ENCODE measurements at places on chromosomes 5 and 9.

GRCh38 chr5:138696501-138696900 lies 56.7 kb upstream of the CTNNA1 start:
- DNase-seq: no peak

- no peak for DNase-seq
These were observed 95.0 kb upstream of the NR5A1 start for GRCh38 chr9:124602204-124602603.

DNA sequence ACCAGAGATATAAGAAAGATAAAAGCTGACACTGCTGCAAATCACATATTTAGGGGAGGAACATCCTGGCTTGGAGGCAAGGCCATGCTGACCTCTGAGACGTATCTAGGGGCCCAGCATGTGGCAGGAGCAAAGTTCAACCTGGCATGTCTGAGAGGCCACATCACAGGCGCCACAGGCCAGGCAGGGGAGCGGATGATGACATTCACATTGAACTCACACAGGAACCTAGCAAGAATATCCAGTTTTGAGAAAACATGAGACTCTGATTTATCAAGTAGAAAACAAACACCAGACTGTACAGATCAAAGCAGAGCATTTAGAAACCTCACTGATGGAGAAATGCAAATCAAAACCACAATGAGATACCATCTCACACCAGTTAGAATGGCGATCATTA lies 64.2 kb upstream of the STK32A start:
- DNase-seq: no peak

- peak; percentile 42 for DNase-seq
These were observed 239.0 kb downstream of the SYK start for GRCh38 chr9:91040371-91041215.

DNA sequence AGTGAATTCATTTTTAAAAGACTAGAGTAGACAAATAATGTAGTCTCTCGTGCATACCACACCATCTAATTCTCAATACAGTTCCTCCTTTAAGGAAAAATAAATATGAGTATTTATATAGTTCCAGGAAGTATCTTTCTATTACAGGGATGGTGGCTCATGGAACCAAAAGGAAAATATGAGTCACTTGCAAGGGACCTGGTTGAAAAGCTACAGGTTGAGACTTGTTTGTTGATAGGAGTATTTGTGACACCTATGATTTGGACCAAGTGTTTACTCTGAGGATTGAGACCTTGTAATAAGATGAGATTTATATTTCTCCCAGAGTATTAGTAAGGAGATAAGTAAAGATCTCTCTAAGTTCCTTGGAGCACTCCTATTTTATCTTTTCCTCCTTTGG lies 67.4 kb downstream of the CDO1 start:
- no peak for DNase-seq

GRCh38 chr5:148382961-148383360 lies 797 bp upstream of the FBXO38 start:
- no peak for DNase-seq

DNA sequence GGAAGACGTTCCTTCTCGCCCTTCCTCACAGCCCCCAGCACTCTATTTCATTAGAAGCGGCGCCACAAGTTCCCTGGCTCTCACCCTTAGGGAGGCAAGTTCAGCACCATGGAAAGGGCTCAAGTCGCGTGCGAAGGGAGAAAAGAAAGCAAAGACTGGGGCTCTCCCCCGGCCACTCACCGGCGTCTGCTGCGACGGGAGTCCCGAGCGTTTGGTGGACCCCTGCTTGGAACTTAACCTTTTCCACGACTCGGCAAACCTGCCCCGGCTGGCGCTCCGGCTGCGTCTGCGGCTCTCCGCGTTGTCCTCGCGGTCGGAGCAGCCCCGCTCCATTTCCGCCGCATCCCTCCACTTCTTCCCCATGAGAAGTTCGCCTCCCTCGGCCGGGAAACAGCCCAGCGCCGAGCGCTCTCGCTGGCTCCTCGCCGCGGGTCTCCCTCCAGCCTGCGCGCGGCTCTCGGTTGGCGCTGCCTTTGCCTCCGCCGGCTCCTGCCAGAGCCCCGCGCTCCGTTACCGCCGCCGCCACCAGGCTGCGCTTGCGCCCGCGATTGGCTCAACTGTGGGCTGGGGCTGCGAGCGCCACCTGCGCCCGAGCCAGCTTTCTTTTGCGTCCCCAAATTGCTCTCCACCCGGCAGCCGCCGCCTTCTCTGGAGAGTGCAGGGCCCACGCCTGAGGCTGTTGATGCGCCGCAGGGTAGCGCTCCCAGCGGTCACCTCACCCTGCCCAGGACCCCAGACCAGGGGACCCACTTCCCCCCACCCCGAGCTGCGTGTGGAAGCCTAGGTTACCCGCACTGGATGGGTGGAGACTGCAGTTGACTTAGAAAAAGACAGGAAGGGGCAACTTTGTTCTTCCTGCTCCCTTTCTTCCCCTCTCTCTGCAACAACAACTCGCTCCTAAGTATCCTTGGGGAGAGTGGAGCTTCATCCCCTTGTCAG lies 321.6 kb downstream of the CEMIP2 start:
- DNase-seq: no peak

GRCh38 chr9:89722712-89723111 lies 117.9 kb downstream of the GADD45G start:
- DNase-seq: no peak

DNA sequence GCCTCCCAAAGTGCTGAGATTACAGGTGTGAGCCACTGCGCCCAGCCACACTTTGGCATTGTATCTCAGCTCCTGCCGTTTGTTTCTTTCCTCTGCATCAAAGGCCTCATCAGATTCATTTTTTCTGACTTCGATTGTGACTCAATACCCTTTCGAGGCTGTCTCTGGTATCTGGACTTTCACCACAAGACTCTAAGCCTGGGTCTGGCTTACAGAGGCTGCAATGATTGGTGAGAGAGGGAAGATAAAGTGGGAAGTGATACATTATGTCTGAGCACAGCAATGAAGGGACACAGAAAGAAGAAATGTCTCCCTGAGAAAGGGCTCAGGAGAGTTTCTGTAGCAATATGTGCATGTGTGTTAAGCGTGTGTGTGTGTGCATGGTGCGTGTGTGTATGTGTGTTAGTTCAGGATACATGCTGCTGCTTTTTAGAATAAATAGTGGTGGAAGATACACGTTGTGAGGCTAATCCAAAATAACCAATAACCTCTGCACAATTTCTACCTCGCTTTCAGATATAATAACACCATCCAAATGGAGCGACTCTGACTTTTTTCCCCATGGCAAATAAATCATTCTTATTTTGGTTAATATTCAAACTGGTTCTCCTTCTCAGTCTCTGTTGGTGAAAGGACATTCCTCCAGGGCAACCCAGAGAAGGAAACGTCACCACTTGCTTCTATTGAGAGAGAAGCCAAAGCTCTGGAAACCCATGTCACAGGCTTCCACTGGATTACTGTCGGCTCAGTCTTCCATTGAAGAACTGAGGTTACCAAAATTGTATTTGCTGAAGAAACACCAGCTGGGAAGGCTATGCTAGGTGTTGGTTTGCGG lies 8.1 kb upstream of the DAB2 start:
- DNase-seq: no peak

- DNase-seq: no peak
These were observed 166.6 kb upstream of the HCN1 start for GRCh38 chr5:45862763-45863162.

DNA sequence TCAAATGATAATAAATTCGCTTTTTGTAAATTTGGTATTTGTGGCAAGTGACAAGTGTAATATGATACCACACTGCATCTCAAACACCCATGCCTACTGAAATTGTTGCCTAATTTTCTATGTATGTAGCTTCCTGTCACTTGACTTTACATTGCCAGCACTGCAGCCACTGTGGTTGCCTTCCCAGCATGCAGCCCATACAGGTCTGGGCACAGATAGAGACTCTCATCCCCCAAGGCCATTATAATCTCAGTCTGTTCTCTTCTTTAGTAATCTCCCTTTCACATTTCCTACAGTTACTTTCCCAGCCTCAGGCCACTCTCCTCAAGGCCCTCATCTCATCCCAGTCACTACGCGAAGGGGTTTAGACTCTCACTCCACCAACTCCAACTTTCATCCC lies 1200.6 kb downstream of the PTPRD start:
- no peak for DNase-seq

- DNase-seq: no peak
These were observed 51.5 kb upstream of the RNU6ATAC start for GRCh38 chr9:134215699-134216448.

DNA sequence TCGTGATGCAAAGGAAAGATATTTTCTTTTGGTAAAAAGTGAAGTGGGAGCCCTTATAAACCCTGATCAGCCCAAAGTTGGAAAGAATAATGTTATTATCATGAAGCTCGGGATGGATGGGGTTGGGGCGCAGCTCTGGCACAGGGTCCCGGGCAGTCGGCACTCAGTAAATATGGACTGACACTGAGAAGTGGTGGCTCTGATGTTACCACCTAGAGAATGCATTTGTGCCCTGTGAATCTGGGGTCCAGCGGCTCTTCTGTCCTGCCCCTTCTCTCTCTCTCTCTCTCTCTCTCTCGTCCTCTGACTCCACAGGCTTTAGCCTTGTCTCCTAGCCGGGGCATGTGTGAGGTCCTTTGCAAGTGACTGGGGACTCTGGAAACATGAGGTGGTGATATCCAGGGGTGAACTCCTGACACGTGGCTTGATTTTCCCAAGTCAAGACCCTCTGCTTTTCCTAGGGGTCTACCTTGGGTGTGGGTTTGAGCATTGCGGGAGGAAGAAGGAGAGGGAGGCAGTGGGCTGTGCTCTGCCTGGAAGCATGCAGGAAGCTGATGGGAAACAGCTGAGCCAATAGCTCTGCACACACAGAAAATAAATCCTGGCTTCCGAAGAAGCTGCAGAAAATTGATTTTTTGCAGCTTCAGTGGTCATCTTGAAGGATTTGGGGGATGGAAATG lies 162.7 kb downstream of the MACROH2A1 start:
- peak; percentile 7 for DNase-seq

DNA sequence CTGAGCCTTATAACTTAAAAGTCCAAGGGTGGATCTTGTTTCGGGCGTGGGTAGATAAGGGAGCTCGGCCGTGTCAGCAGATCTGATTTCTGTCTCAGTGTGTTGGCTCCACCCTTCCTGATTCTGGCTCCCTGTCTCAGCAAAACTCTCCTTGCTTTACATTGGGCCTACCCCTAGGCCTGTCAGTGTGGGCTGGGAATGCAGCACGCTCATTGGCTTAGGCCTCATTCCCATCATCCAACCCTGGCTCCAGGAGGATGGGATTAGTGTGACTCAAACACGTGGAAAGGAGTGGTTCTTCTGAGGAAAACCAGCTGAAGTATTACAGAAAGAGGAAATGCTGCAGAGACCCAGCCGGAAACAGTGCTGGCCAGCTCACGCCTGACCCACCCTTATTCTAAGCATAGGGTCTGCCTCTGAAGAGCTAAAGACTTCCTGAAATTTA lies 59.9 kb downstream of the ZFAND5 start:
- DNase-seq: peak; percentile 92

GRCh38 chr5:1288439-1289335 lies 6.2 kb downstream of the TERT start:
- no peak for DNase-seq

DNA sequence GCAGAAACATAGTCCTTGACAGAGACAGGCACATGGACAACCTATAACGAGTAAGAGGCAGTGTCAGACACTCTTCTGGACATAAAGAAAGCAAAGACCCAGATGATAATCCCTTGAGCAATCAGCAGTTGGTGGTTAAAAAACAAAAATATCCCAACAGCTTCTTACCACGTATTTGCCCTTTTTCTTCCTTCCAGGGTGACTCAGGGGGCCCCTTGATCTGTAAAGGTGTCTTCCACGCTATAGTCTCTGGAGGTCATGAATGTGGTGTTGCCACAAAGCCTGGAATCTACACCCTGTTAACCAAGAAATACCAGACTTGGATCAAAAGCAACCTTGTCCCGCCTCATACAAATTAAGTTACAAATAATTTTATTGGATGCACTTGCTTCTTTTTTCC lies 9.5 kb downstream of the GZMK start:
- no peak for DNase-seq

- peak; percentile 83 for DNase-seq
These were observed 42.4 kb upstream of the LARP1 start for GRCh38 chr5:154712518-154713437.

DNA sequence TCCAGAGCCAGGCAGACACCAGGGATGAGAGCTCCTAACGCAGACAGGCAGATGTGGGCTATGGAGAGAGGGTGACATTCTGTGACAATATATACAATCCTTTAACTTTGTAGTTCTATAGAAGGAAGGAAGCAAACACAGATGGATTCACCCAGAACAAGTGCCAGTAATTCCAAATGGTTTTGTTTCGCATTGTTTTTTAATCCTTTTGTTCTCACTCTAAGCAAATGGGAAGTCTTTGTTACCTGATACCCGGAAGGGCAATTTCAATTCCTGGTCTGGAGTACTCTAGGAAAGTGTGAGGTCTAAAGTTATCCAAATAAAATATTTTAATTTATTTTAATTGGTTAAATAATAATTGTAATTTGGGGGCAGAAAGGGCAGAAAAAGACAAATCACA lies 2.5 kb downstream of the FRMD3 start:
- DNase-seq: no peak

- no peak for DNase-seq
These were observed 145.0 kb upstream of the CDKN2B start for GRCh38 chr9:22154064-22154463.

DNA sequence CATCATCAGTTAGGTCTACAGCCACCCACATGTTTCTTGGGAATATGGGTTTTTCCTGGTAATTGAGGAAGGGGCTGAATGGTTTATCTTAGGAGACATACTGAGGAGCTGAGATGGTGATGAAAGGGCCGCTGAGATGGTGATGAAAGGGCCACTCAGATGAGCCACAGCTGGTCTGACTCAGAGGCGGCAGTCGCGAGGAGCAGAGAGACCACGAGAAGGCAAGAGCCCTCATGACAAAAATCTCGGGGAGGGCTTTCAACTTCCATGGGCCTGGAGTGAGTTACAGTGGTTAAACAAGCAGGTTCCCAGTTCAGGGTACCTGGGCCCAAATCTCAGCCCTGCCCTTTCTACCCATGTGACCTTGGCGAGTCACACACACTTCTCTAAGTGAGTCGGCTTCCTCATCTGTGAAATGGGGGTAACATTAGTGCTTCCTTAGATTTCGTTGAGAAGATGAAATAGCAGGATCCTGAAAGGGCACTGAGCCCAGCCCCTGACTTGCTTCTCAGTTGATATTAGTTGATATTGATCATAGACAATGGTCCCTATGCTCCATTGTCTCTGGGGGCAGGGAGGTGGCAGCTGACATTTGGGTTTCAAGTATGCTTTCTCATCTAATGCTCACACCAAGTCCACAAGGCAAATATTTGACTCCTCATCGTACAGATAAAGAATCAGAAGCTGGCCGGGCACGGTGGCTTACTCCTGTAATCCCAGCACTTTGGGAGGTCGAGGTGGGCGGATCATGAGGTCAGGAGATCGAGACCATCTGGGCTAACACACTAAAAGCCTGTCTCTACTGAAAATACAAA lies 169.5 kb downstream of the RGS3 start:
- no peak for DNase-seq

DNA sequence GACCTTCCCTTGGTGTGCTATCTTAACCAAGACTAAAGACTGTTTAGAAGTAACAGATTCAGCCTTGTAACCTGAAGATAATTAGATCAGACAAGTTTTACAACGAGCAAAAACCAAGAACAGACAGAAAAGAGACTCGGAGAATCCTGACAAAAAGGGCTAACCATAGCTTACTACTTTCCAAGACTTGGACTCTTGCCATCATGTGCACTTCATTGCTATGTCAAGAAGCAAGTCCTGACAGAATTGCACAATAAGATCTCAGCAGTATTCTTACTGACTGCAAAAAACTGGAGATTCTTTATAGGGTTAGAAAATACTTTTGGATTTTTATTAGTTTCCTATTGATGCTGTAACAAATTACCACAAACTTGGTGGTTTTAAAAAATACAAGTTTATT lies 1539.0 kb upstream of the NUDT12 start:
- no peak for DNase-seq

GRCh38 chr5:16726538-16726946 lies 109.7 kb upstream of the RETREG1 start:
- DNase-seq: no peak
